AML-193 (cell line): ENCODE measurements at places on chromosomes 3 and 15.

GRCh38 chr15:75620841-75621391 is 4.6 kb downstream of the SNUPN start:
- DNase-seq, result peak; percentile 26

- no peak for DNase-seq
These were observed 2.1 kb downstream of the VIPR1 start for GRCh38 chr3:42504334-42505127.

DNA sequence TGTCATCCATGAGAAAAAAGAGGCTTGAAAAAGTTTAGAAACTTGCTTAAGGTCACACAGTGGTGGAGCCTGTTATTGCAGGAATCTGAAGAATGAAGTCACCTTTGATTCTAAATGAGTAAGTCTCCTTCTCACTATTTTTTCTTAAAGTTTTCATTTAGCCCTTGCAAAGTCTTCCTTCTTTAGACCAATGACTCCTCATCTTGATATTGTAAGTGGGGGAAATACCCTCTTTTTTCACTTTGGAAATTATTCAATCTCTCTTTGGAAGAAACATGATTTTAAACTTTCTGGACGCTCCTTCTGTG is 787 bp upstream of the SLMAP start:
- DNase-seq, result peak; percentile 77

DNA sequence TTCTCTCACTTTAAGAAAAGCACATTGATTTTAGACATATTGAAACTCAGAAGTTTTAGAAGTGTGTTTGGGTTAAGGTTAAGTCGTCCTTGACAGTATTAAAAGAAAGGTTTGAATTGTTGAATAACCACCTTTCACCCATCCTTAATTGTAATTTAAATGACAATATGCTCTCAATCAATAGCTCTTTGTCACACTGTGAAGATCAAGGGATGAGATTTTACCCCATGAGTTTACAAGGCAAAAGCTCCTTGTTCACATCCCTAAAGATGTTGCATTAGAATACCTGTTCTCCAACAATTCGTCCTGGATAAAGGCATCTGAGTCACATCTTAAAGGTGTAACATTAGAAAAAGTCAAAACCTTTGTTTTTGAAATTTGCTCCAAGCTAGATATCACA is 220.4 kb upstream of the MDFIC2 start:
- DNase-seq, result no peak

DNA sequence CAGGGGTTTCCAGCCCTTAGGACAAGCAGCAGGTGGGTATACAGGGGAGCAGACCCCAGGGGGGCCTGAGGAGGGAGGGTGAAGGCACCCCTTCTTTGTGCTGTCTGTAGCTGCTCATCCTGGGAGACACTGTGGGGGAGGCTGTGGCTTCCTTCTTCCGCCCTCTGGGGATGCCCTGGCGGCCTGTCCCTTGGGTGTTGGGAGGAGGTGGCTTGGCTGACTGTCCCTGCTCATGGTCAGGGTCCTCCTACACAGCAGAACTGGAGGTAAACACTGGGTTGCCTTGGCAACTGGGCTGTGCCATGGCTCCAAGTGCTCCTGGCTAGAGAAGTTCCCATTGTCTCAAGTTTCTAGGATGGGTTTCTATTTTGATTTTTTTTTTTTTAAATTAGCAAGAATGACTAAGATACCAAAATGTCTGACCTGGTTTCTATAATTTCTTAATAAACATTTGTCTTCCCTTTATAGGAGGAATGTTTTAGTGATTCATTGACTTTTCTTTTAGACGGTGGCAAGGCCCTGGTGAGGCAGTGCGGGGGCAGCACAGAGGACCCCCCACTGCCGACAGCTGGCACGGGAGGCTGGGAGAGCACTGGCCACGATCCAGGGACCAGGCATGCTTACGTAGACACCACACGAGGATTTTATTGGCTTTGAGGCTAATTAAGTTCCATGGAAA is 12.4 kb downstream of the KLF13 start:
- no peak for DNase-seq

DNA sequence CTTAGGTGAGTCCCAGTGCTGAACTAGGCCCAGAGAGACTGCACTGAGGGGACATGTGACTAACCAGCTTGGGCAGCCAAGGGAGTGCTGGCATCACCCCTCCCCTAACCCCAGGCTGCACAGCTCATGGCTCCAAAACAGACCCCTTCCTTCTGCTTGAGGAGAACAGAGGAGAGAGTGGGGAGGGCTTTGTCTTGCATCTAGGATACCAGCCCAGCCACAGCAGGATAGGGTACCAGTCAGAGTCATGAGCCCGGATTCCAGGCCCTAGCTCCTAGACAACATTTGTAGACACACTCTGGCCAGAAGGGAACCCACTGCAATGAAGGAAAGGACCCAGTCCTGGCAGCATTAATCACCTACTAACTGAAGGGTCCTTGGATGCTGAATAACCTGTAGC is 49.9 kb upstream of the PLSCR4 start:
- no peak for DNase-seq

DNA sequence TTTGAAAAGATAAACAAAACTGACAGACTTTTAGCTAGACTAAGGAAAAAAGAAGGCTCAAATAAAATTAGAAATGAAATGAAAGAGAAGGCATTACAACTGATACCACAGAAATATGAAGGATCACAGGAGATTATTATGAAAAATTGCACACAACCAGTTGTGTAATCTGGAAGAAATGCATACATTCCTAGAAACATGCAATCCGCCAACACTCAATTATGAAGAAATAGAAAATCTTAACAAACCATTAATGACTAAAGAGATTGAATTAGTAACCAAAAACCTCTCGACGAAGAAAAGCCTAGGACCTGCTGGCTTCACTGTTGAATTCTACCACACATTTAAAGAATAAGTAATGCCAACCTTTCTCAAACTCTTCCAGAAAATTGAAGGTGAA is 149.5 kb downstream of the SV2B start:
- peak; percentile 6 for DNase-seq

DNA sequence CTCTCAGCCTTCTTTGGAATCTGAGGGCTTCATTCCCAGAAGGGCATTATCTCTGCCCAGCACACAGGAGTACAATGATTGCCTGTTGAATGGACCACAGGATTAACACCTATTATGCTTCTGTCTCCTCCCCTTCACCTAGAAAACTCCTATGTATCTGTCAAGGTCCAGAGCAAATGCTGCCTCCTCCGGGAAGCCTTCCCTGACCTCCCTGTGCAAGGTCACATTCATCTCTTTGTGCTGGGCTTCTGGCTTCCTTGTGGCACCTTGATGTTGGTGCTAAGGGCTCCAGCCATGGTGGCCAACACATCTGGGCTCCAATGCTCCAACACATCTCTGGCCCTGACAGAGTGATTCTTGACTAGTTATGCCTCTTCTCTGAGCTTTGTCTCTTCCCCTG is 49.9 kb upstream of the ATP2B2 start:
- no peak for DNase-seq

DNA sequence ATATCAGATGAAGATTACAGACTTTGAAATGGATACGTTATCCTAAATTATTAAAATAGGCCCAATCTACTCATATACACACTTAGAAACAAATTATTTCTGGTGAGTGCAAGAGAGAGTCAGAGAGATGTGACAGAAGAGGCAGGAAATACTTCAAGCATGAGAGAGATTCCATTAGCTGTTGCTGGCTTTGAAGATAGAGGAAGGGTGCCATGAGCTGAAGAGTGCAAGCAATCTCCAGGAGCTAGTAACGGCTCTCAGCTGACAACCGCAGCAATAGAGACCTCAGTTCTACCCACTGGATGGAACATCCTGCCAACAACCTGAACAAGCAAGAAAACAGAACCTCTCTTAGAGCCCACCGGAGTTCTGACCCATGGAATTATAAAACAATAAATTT is 270.7 kb upstream of the SLITRK3 start:
- no peak for DNase-seq

GRCh38 chr15:44492672-44493071 is 44.3 kb upstream of the EIF3J start:
- DNase-seq, result no peak

GRCh38 chr15:54792526-54792925 is 404.2 kb downstream of the RSL24D1 start:
- no peak for DNase-seq

- DNase-seq, result no peak
These were observed 19.2 kb downstream of the SLC15A2 start for GRCh38 chr3:121913305-121913990.

- DNase-seq, result peak; percentile 86
These were observed 17.2 kb downstream of the MYL3 start for GRCh38 chr3:46845860-46846623.

- no peak for DNase-seq
These were observed 333.9 kb upstream of the TBC1D5 start for GRCh38 chr3:18076301-18076700.

DNA sequence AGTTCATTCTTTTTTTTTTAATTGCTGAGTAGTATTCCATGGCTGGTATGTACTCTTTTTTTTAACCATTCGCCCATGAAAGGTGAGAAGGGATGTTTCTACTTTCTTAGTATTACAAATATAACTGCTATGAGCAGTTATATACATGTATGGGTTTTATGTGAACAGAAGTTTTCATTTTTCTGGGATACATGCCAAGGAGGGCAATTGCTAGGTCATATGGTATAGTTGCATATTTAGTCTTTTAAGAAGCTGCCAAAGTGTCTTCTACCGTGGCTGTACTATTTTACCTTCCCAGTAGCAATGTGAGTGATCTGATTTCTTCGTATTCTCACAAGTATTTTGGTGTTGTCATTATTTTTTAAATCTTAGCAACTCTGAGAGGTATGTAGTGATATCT is 11.2 kb upstream of the KLHL40 start:
- no peak for DNase-seq

GRCh38 chr3:117651246-117651645 is 941.7 kb downstream of the TUSC7 start:
- DNase-seq, result no peak

- no peak for DNase-seq
These were observed 95.7 kb downstream of the PPM1L start for GRCh38 chr3:160851629-160852210.

DNA sequence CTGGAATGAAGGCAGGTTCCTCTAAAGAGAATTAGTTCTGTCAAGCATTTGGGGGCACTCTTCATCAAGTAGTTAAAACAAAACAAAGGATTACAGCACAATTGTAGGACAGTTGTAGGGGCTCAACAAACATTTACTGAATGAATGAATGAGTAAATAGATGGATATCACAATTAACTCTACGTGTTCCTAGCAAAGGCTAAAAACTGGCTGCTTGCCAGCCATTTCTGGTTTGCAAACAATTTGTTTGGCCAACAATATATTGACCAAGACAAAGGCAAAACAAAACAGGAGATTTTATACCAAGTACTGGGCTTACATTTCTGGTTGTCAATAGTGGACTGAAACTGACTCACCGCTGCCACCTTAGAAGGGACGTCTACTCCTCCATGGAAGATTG is 116.8 kb downstream of the ZNF280D start:
- DNase-seq, result no peak

- DNase-seq, result no peak
These were observed 27.2 kb upstream of the CFAP44 start for GRCh38 chr3:113468539-113468938.

DNA sequence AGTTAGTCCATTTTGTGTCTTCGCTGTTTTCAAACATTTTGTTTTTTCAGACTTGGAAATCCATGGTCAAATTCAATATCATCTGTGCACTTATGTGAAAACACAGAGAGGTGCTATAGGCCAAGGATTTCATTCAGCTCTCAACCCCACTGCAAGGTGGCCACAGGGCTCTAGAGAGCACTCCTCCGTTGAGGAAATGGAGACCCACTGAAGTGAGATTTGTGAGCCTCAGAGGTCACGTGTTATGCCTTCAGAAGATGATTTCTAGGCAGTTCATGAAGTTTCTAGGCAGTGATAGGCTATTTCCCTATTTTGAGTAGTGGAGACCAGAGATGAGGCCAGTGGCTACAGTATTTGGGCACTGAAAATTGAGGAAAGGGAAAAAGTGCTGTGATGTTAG is 88.2 kb downstream of the UNC13C start:
- DNase-seq, result no peak

- no peak for DNase-seq
These were observed 58.9 kb upstream of the SLC6A6 start for GRCh38 chr3:14343338-14344112.

GRCh38 chr3:55804170-55805095 is 317.3 kb upstream of the WNT5A start:
- no peak for DNase-seq

DNA sequence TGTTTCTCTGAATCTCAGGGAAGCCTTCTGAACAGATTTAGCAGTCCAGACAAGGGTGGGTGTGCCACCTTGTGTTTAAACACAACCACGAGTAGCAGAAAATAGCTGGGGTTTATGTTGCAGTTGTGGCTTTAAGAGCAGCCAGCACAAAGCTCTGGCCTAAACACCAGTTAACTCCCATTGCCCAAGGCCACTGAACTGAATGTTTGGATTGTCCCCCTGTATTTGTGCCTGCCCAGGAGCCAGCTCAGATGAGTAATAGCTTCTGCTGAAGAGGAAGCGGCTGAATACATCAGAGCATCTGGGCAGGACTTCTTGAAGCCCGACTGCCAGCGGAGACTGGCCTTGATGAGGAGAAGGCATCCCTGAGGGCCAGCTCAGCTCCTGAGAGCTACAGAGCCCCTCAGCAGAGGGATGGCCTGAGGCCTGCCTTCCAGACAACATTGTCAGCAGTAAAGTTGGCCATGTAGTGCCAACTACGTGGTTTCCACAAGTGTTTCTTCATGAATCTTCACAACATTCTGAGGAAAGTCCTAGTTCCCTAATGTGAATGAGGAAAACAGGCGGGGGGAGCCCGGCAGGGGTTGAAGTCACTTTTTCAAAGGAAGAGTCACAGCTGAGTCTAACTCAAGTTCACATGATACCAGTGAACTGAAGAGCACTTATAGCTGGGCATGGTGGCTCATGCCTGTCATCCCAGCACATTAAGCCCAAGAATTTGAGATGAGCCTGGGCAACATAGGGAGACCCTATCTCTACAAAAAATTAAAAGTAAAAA is 65.8 kb upstream of the ZBTB38 start:
- no peak for DNase-seq

DNA sequence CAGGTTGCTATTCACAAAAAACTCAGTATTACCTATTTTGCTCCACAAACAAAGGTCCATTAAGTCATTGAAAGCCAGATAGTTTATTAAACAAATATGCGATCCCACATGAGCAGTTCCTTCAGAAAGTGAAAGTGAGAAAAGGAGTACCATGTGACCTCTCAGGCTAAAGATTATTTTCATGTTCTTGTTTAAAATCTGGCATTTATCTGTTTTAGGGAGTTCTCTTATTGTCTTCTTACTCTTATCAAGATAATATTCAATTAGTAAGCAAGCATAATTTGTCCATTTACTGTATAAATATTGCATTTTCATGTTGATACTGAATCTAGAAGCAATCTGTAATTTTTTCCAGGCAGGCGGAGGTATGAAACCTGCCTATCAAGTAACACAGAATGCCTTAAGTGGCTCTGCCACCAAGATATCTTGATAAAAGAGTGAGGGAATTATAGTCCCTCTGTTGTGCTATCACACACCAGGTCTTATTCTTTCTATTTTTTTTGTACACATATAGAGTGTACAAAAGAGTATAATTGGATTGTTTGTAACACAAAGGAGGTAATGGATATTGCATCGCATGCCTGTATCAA is 20.1 kb upstream of the PLSCR5 start:
- peak; percentile 50 for DNase-seq

- DNase-seq, result no peak
These were observed 54.7 kb downstream of the FOXP1 start for GRCh38 chr3:71528816-71529215.
